ENCODE measurements at places on chromosomes 3 and 15.

GRCh38 chr3:42063888-42064287 is 27.3 kb upstream of the TRAK1 start:
- no peak for DNase-seq

- DNase-seq, result no peak
Measured at GRCh38 chr3:8938021-8938420, 25.3 kb downstream of the RAD18 start.

- DNase-seq, result no peak
Measured at GRCh38 chr3:14211621-14212020, 33.0 kb downstream of the LSM3 start.

DNA sequence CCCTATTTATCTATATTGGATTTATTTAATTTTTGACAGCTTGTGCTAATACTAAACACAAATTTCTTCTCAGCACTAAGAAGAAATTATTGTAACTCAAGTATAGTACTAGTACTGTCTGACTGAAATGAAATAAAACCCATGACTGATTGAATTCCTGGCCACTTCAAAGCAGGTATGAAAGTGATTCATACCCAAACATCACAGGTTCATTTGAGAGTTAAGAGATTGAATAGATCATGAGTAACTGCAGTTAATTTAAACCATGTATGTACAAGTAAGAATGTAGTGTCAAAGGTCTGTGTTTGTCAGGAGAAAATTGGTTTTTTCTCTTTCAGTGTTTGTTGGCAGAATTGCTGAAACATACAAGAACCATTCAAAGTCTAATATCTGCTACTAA is 332.0 kb upstream of the GRM7 start:
- no peak for DNase-seq

- peak; percentile 48 for DNase-seq
Measured at GRCh38 chr3:147361454-147362420, 44.6 kb downstream of the ZIC4 start.
